ENCODE measurements at places on chromosomes 6 and 20. TPM values are rescaled to one million over a fixed set of nuclear protein-coding genes. Genes with fewer than 3 reads are reported as not detected.

Gene KIF25
- total RNA-seq, result 1.2 TPM

DNA sequence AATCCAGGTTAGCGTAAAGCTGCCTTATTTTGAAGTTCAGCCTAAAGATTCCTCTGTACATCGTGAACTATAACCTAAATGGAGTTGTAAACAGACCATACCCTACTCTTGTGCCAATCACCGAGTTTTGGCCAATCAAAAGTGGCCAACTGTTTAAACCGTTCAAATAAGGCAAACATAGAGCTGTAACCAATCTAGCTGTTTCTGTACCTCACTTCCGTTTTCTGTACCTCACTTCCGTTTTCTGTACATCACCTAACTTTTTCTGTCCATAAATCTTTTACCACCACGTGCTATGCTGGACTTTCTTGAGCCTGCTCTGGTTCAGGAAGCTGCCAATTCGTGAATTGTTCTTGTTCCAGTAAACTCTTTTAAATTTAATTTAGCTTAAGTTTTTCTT is 39.7 kb downstream of the LBP start:
- DNase-seq, result no peak

Gene SULF2
- 24.0 TPM for total RNA-seq

Gene GJA10
- total RNA-seq, result not detected

Gene SLC26A8
- 0.25 TPM for total RNA-seq

GRCh38 chr20:40913224-40914185 is 115.1 kb upstream of the TOP1 start:
- no peak for DNase-seq

GRCh38 chr6:33609019-33609418 is 12.1 kb upstream of the ITPR3 start:
- no peak for DNase-seq

DNA sequence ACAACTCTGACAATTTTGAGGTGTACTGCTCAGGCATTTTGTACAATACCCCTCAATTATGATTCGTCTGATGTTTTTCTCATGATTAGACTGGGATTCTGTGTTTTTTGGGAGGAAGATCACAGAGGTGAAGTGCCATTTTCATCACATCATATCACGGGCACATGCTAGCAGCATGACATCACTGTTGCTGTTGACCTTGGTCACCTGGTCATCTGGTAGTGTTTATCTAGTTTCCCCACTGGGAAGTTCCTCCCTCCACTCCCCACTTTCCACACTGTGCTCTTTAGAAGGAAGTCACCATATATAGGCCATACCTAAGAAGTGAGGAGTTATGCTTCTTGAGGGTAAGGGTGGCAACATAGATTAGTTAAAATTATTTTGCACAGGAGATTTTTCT is 20.8 kb downstream of the GCM2 start:
- DNase-seq, result no peak

- peak; percentile 10 for DNase-seq
These were observed 772.8 kb upstream of the GJE1 start for GRCh38 chr6:141359953-141360352.

DNA sequence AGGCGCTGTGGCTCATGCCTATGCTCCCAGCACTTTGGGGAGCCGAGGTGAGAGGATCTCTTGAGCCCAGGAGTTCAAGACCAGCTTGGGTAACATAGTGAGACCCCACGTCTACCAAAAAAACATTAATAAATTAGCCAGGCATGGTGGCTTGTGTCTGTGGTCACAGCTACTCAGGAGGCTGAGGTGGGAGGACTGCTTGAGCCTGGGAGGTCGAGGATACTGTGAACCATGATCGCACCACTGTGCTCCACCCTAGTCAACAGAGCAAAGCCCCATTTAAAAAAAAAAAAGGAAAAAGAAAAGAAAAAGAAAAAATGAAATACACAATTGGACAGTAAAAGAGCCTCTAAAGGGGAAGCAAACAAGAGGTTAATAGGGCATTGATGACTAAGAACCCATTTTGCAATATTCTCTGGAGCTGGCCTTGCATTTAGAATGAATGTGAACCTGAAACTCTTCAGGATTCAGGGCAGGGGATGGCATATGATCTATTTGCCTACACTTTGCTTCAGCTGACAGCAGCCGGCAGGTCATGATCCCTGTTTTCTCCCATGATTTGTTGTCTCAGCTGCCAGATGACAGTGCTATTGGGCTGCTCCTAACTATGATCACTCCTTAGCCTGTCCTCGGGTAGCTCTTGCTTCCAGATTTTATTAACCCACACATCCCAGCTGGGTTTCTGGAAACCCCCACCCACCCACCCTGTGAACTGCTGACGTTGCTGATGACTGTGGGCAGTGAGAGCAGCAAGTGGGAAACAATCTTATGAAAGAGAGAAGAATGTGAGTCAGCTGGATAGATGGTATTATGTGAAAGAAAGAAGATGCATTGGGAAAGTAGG is 83.8 kb upstream of the ELOVL5 start:
- DNase-seq, result no peak

Gene VSX1
- not detected for total RNA-seq

DNA sequence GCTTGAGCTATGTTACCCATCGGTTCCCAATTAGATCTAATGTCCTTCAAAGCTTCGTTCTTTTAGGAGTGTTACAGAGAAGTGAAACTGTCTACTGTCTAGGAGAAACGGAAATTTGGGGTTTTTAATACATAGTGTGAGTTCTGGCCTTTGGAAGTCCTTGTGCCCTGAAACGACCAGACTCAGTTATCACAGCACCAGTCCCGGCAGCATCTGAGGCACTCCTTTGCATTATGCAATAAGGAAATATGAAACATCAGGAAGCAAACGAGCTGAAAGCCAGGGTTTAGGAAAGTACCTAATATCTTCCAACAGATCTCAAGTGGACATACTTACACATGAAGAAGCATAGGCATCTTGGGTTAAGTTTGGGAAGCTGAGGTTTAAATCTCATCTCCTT is 61.8 kb upstream of the ADGRF1 start:
- no peak for DNase-seq

Gene SPATA2
- total RNA-seq, result 4.0 TPM

GRCh38 chr6:64589961-64590360 is 954.4 kb downstream of the PHF3 start:
- peak; percentile 3 for DNase-seq

DNA sequence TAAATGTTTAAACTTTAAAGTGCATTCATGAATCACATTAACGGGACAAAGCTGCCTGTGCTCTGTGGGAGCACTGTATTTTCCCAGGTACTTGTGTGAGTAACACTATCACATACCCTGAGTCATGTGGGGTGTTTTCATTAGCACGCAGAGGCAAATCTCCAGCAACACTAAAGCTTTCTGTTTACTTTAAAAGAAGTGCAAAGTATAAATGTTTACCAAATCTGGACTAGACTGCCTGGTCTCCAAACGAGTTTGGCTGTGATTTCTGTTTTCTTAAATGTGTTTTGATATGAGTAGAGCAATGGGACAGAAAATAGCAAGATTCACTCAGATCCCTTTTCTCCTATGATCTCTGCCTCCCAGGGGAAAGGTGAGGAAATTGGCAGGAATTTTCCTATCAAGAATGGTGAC is 28.8 kb upstream of the RIPPLY2 start:
- DNase-seq, result no peak

GRCh38 chr20:41382791-41383305 is 16.2 kb upstream of the EMILIN3 start:
- no peak for DNase-seq

- DNase-seq, result no peak
These were observed 569.2 kb downstream of the TFAP2B start for GRCh38 chr6:51387907-51388306.

DNA sequence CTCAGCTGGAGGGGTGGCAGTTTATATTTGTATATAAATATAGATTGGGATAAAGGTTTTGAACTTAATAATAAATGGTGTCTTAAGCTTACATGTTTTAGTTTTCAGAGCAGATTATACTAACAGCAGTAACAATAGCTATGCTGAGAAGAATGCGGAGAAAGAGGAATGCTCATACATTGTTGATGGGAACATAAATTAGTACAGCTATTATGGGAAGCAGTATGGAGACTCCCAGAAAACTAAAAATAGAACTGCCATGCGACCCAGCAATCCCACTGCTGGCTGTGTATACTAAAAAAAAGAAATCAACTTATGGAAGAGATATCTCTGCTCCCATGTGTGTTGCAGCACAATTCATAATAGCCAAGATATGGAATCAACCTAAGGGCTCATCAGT is 127.9 kb downstream of the BCKDHB start:
- DNase-seq, result no peak

Gene RNF39
- total RNA-seq, result not detected

DNA sequence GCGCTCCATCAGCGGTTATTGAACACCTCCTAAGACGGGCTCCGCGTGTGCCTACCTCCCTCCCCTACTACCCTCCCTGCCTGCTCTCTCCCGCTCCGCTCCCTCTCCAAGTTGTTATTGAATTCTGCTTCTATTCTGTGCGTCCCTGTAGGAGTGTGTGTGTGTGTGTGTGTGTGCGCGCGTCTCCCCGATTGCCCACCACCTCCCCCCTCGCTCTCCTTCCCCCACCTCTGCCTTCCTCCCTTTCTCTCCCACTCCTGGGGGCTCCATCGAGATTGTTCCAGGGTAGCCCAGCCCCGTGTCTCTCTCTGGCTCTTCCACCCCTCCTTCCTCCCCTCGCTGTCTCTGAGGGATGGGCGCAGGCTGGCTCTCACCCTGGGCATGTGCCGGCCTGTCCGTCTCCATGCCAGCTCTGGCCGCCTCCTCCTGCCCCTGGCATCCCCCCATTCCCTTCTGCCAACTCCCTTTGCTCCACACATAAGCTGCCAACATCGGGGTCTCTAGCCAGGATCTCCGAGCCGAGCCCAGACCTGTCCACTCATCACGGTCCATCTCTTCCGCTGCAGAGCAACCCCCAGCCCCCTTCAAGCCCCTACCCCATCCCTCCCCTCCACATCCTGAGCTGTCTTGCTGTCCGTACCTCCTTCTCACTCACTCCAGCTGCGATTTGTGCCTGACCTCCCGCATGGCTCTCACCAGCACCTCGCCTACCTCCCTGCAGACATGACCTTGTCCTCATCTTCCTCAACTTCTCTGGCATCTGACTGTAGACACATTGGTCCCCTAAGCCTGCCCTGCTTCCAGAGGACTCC is 68.5 kb downstream of the SRC start:
- DNase-seq, result peak; percentile 57

GRCh38 chr6:23456396-23456795 is 669.6 kb upstream of the NRSN1 start:
- no peak for DNase-seq

Gene BPIFB1
- not detected for total RNA-seq

Gene SIGLEC1
- not detected for total RNA-seq

Gene ARMC12
- 1.0 TPM for total RNA-seq

GRCh38 chr6:72559555-72559954 is 62.3 kb upstream of the KCNQ5 start:
- DNase-seq, result no peak

DNA sequence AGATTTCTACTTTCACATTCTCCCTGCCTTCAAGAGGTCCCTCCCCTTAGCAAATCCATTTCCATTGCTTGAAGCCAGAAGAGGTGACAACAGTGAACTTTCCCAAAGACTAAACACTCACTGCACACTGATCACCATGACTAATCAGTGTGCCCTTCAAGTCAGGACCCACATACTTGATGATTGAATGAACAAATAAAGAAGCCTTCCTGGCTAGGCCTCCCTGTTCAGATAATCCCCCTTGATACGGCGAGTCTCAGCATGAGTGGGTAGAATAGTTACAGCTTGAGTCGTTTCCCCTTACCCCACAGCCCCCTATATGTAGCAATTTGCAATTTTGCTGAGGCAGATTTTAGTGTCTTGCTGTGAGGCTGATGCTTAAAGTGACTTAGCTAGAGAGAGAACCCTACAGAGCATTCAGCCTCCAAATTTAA is 102.2 kb downstream of the UNC5CL start:
- DNase-seq, result no peak

DNA sequence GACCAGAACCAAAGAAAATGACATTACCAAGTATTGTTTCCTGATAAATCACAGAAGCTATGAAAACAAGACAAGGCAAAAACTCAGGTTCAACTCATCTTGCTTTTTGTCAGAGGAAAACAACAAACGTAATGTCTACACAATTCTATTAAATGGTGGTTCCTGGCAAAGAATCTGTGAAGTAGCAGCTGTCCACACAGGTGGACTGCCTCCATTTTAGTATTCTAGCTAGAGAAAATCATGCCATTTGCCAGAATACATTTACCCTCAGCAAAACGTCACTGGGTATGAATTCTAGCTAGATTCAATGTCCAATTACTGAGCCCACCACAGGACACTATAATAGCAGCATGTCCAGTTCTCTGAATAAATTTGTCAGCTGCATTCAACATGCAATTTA is 125.4 kb downstream of the ADGRB3 start:
- no peak for DNase-seq

DNA sequence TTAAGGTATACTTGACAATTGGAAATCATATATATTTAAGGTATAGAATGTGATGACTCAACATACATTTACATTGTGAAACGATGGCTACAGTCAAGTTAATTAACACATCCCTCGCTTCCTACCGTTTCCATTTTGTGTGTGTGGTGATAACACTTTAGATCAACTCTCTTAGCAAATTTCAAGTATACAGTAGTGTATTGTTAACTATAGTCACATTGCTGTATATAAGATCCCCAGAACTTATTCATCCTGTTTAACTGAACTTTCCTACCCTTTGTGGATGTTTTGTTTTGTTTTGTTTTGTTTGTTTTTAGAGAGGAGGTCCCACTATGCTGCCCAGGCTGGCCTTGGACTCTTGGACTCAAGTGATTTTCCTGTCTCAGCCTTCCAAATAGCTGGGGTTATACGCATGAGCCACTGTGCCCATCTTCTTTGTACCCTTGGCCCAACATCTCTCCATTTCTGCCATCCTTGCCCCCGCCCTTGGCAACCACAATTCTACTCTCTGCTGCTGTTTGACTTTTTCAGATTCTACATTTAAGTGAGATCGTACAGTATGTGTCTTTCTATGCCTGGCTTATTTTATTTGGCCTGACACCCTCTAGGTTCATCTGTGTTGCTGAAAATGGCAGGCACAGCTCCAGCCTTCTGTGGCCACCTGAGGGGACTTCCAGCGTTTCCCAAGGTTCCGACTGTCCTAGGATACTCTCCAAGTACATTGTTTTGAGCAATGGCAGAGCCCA is 90.5 kb upstream of the SNX9 start:
- DNase-seq, result no peak

- no peak for DNase-seq
These were observed 33.5 kb downstream of the SMAP1 start for GRCh38 chr6:70700922-70701876.
